ENCODE measurements at places on chromosomes 3 and 15.

DNA sequence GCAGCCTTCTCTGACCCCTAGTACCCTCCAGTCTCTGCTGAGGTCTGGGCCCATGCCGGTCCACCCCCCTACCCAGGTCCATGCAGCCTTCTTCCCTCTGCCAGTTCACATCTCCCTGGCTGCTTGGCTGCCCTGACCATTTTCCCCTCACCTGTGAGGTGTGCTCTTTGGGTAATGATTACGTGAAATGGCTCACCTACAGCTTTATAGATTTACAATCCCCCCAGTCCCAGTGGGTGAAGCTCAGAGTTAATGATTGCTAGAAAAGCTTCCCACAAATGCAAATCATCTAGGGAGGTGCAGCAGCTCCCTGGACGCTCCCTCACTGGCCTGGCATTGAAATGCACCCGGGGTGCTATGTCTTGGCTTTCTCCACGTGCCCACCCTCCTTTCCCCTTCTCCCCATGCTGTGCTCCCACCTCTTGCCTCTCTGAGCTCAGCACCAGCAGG lies 18.7 kb downstream of the PAQR5 start:
- DNase-seq, result no peak

DNA sequence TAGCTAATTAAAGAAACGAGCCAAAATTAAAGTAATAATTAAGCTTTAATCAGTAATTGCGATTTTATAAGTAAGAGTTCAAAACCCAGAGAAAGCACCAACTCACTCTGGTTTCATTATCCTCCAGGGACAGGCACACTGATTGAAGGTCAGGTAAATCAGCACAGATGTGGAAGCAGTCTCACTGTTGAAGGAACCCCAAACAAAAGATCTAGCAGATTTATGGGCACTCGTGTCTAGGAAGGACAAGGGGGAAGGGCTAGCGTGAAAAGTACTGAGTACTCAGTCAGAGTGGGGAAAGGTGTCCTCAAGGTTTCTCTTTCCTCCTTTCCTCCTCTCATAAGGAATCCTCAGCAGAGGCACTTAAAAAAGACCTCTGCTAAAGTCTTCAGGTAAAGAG lies 320.1 kb downstream of the PYDC2 start:
- no peak for DNase-seq

GRCh38 chr15:38564557-38565286 lies at the start of gene RASGRP1:
Gene RASGRP1 (minus strand): TSS chr15:38564814. CDS start chr15:38564628, 186 bp downstream.
- peak; percentile 31 for DNase-seq

DNA sequence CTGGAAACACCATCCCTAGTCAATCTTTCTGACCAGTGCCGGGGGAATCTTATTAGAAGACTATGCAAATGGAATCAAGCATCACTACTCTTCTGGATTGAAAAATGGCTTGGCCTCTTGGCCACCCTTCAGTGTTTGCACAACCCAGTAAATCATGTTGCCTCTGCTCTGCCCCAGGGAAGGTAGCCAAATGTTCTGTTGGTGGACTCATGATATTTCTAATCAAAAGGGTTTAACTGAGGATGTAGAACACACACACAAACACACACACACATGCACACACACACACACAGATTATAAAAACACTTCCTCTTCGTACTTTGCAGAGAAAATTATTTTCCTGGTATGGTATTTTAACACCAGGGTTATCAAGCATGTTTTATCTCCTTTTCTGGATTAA lies 7.9 kb downstream of the RBP2 start:
- DNase-seq, result no peak

GRCh38 chr15:63506537-63507035 lies 2.2 kb downstream of the USP3 start:
- DNase-seq, result peak; percentile 59

DNA sequence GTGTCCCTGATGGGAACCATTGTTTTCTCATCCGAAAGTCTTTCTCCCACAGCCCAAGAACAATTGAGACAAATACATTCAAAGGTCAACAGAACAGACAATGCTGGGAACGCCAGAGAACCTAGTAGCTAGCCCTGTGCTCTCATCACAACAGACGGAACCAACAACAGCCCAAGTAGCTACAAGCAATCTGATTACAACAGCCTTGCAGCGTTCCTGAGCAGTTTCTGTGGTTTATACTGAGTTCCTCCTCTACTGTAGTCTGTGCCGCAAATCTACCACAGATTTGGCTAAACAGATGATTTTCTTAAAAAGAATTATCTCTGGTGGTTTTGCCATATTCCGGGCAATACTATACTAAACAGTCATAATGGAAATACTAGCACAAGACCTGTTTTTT lies 435.6 kb downstream of the MECOM start:
- DNase-seq, result peak; percentile 50

DNA sequence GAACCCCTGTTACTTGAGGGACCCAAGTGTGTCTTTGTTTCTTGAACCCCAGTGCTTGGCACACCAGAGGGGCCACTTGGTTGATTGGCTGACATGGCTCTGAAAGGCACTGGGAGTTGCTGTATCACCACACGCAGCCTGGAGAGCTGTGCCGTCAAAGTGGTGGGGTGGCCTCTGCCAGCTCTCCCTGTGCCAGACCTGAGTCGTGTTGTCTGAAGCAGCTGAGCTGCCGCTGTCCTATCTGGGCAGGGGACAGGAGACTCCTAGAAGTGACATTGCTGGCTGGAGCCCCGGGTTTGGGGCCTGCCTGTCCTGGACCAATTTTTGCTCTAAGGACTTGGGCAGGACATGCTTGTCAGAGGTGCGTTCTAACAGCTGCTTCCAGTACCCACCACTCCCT lies 5.5 kb upstream of the SNX22 start:
- no peak for DNase-seq

- DNase-seq, result no peak
These were observed 101.7 kb downstream of the LSM3 start for GRCh38 chr3:14280326-14280725.

DNA sequence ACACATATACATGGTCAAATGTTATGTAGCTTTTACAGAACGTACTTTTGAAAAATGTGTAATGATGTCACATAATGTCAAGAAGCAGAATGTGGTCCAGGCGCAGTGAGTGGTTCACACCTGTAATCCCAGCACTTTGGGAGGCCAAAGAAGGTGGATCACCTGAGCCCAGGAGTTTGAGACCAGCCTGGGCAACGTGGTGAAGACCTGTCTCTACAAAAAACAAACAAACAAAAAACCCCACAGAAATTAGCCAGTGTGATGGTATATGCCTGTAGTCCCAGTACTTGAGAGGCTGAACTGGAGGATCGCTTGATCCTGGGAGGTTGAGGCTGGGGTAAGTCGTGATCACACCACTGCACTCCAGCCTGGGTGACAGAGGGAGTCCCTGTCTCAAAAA lies 15.9 kb upstream of the GLCE start:
- no peak for DNase-seq

DNA sequence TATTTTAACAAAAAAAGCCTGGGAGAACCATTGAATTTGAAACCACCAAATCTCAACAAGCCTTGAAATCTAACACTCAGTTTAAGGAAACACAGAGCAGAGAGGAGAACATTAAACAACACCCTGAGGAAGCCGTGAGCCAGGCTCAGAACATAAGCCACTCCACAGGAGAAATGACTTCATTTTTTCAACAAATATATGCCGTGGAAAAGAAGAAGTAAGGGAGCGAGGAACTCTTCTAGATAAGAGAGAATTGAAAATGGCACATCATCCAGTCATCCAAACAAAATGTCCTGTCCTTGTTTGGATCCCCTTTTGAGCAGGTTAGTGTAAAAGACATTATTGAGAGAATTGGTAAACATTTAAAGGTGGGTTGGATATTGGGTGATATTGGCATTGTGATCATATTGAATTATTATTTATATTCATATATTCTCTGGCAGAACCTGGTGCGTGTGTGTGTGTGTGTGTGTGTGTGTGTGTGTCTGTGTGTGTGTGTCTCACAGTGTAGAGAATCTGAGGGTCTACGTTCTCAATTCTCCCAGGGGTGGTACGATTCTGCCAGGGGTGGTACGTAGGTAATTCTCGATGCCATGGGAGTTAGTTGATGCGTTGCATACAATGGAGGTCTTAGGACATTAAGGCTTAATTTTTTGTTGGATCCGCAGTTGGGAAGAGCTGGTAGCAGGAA lies 94.4 kb downstream of the ST6GAL1 start:
- DNase-seq, result no peak

- DNase-seq, result no peak
These were observed 158.2 kb downstream of the SPATA16 start for GRCh38 chr3:172982736-172983364.

DNA sequence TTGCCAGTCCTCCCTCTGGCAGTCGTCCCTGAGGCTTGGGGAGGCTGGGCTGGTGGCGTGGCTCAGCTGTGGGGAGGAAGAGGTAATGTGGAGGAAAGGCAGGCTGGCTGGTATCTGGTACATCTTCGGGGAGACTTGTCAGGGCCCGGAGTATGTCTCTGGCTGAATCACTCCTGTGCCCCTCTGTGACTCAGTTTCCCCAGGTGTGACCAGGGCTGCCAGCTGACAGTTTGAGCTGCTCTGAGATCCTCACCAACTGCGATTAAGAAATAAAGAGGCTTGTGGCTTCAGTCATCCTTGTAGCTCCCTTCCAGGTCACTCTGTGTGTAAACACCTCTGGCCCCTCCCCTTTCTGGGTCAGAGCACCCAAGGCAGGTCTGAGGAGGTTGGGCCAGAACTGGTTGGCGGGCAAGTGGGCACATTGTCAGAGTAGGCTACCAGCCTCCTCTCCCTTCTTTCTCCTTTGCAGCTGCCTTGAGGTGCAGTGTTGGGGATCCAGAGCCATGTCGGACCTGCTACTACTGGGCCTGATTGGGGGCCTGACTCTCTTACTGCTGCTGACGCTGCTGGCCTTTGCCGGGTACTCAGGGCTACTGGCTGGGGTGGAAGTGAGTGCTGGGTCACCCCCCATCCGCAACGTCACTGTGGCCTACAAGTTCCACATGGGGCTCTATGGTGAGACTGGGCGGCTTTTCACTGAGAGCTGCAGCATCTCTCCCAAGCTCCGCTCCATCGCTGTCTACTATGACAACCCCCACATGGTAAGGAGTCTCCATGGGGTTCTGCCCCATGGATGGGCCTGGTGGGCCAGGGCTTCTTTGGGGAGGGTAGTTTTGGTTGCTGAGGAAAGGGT lies 3.0 kb downstream of the TEX264 start:
- DNase-seq, result no peak

GRCh38 chr15:73240866-73241499 lies 127.8 kb downstream of the HCN4 start:
- peak; percentile 63 for DNase-seq

DNA sequence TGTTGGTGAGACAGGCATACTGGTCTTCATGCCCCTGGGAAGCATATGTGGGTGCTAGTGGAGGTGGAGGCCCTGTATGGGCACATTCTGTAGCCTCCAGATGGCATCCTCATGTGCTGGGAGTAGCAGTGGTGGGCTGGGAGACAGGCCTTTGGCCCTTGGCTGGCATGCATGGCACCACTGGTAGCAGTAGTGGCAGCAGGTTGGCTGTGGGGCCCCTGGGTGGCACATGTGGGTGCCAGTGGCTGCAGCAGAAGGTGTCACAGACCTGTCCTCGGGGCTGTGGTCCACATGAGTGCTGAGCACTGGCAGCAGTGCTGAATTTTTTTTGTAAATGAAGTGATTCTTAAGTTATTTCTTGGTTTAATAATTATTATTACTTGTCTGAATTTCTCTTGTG lies 71.2 kb downstream of the TNFAIP8L3 start:
- no peak for DNase-seq

DNA sequence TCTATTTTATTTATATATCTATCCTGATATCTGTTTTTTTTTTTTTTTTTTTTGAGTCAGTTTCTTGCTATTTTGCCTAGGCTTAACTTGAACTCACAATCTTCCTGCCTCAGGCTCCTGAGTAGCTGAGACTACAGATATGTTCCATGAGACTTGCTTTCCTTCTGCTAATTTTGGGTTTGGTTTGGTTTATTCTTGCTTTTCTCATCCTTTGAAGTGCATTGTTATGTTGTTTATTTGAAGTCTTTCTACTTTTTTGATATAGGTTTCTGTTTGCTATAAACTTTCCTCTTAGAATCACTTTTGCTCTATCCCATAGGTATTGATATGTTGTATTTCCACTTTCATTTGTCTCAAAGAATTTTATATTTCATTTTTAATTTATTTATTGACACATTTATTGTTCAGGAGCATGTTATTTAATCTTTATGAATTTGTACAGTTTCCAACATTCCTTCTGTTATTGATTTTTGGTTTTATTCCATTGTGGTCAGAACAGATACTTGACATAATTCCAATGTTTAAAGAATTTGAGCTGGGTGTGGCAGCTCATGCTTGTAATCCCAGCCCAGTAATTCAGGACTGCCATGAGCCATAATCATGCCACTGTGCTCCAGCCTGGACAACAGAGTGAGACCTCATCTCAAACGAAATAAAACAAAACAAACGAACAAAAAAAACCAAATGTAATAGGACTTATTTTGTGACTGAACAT lies 62.3 kb upstream of the PLSCR4 start:
- peak; percentile 59 for DNase-seq

All from fibroblast of mammary gland (primary cell).